ENCODE measurements at places on chromosomes 7 and 10. TPM values are rescaled to one million over a fixed set of nuclear protein-coding genes. Genes with fewer than 3 reads are reported as not detected.

GRCh38 chr7:40611095-40611871 is 476.5 kb downstream of the SUGCT start:
- DNase-seq, result no peak

Gene CCL24
- 0.88 TPM for total RNA-seq

DNA sequence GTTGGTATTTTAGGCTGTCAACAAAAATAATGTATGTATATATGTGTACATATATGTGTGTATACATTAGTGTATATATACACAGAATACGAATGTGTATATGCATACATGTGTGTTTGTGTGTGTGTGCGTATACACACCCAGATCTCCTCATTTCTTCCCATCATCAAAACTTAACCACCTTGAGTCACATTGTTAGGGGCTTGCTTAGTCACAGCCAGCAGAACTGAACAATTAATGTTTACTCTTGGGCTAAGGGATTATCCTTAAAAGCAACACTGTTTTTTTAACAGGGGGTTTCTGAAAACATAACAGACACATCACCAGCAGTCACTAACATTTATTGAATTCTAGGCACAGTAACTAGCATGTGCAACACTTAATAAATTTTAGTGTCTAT is 83.0 kb upstream of the ASAH2 start:
- DNase-seq, result no peak

DNA sequence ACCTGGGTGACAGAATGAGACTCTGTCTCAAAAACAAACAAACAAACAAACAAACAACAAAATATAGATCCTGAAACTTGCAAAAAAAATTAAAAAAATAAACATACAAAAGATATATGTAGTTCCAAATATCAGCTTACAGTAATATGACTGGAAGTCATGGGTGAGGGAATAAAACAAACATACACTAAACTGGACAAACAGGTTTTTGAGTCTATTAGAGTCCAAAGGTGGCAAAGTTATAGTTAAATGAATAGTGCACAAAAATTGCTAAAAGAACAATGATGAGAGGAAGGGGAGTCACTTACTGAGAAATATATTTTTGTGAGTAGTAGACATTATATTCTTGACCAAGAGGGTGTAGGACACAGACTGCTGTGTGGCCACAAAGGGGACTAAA is 16.7 kb upstream of the RSBN1L start:
- DNase-seq, result no peak

DNA sequence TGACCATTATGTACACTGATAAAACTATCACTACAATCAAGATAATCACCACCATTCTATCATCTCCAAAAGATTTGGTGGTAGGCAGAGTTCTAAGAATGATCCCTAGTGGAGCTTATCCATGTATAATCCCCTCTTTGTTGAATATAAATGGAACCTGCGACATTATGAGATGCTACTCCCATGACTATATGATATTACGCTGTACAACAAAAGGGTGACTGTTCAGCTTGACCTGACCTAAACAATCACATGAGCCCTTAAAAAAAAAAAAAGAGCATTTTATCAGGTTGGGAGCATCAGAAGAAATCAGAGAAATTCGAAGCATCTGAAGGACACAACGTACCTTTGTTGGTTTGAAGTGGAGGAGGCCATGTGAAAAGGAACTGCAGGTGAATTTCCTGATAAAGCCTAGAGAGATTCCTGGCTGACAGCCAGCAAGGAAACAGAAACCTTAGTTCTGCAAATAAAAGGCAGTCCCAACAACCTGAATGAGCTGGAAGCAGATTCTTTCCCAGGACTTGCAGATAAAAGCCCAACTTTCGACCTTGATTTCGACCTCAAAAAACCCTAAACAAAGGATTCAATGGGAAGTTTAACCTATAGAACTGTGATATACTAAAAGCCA is 270.7 kb downstream of the ADRA2A start:
- no peak for DNase-seq

Gene SORCS3
- not detected for total RNA-seq

DNA sequence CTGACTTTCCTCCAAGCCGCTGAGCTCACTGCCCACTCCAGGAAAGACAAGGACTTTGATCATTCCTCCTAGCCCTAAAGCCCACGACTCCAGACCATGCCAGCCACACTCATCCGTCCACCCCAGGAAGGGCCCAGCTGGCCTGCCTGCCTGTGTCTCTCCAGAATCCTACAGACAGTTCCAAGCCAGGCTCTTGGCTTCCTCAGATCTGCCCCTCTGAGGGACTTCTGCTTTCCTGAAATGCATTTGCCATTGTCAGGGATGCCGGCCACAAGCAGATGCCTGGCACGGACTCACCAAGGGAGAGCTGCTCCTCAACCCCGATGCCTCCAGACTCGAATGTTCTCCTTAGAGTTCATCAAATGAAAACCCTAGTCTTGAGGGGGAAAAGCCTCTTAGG is 155.8 kb downstream of the OAT start:
- DNase-seq, result no peak

GRCh38 chr7:23696916-23697441 is 13.0 kb upstream of the STK31 start:
- DNase-seq, result no peak

- DNase-seq, result no peak
Observed at GRCh38 chr7:133511252-133511651, 258.4 kb downstream of the EXOC4 start.

Gene FAM25C
- not detected for total RNA-seq

DNA sequence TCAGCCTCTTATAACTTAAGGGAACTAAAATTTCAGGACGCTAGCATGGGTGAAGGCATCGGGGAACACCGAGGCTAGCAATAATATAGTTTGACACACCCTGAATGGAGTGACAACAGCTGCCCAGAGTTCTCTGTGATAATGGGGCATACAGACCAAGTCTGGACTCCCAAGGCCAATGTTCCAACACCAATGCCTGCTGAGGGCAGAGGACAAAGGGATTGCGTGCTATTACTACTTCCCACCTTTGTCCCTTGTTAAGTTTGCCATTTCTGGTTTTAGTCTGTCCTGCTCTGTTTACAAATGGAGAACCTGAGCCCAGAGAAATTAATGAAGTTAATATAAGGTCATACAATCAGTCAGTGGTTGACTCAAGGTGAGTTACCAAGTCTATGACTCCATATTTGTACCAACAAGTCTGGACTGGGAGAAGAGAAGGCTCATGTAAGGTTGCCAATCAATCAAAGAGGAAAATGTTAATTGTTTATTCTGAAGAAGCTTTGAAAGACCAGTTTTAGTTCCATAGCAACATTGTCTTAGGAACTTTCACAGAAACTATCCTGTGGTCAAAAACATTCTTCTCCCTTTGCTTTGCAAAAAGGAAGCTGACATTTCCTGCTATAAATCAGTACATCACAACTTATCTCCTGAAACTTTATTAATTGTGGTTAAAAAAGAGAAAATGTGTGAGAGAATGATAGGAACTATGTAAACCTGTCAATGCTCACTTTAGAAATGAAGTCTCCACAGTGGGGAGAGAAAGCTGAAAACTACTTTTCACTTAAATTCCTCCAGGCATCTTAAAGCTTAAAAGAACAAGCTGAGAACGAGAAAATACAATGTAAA is 74.5 kb downstream of the CCDC6 start:
- DNase-seq, result no peak

Gene PITX3
- total RNA-seq, result not detected

Gene CALML5
- total RNA-seq, result not detected

Gene CEP55
- 0.08 TPM for total RNA-seq

Gene CNNM1
- 0.08 TPM for total RNA-seq

DNA sequence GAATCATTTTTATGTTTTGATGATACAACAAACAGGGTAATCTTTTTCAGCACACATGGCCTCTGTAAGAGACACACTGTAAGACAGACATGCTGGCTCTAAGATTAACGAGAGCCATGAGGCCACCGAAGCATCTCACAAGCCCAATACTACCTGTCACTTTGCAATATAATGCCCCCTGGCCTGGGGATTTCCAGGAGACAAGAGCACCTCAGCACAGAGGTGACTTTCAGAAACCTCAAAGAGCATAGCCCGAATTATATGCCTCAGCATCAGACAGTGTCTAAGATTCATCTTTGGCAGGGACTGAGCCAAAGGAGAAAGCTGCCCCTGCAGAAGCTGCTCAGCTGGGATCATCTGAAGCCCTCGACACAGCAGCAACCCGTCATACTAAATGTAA is 44.2 kb upstream of the TMEM213 start:
- DNase-seq, result no peak

DNA sequence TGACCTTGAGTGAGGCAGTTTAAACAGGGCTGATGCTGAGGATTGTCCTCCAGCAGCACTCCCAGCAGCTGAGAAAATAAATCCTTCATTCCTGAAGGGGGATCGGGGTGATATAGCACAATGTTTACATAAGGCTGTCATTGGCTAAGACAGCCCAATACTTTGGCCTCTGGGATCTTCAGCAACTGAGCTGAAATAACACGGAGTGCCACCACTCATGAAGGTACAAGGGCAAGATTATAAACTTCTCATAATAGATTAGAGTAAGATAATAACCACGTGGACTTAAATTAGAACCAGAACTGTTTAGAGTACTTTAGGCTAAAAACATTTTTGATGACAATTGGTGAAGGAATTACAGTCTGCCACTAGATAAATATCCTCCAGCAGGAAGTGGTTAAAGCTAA is 70.0 kb upstream of the PAPSS2 start:
- DNase-seq, result no peak

Gene RET
- total RNA-seq, result 1.1 TPM

GRCh38 chr7:5635006-5635405 is 146.5 kb downstream of the RNF216 start:
- no peak for DNase-seq

DNA sequence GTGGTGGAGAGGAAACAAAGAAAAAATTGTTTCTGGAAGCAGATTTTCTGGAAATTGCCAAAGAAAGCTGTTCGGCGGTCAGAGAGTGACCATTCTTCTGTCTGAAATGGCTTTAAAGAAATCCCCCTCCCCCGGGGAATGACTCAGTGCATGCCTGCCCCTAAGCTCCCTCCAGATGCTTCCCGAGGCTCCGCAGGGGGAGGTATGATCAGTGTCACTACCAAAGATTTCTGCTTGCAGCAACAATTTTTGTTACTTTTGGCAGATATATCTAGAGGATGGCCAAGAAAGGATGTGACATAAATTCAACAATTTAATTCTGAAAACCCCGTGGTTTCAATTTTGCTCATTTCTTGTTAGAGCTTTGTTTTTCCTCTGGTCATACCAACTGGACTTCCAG is 163.9 kb downstream of the JCAD start:
- DNase-seq, result no peak

- DNase-seq, result no peak
Observed at GRCh38 chr10:96878057-96878456, 46.0 kb downstream of the LCOR start.

Gene SPDYE16
- total RNA-seq, result 0.13 TPM

GRCh38 chr7:81140252-81140651 is 221.4 kb upstream of the SEMA3C start:
- DNase-seq, result no peak

DNA sequence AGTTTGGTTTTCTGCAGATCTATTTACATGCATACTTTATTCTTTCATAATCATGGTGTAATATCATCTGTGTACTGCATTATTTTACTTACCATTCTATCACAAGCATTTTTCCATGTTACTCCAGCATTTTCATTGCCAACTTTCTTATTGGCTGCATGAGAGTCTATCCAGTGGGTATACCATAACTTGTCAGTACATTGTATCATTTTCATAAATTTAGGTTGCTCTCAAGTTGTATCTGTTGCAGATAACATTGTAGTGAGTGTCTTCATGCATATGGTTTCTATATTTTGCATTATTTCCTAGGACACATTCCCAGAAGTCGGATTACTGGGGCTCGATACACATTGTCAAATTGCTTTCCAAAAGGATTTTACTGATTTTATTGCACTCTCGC is 87.2 kb upstream of the INSYN2A start:
- DNase-seq, result no peak

GRCh38 chr7:24042028-24042427 is 242.0 kb upstream of the NPY start:
- no peak for DNase-seq

Gene ZDHHC4
- 38.3 TPM for total RNA-seq

DNA sequence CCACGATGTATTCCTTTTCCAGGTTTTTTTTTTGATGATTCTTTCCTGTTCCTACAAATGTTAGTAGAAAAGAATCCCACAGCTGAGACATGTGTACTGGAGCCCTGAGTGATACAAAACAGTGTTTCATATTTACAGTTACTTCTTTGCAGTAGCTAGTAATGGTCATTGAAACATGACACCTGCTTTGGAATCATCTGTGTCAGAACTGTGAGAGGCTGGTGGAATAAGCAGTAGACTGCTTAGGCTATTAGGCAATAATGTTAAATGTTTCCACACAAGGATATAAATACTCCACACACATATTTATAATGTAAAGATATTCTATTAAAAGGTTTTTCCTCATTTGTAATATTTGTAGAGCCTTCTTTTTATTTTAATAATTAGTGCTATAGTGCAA is 394.0 kb downstream of the THSD7A start:
- DNase-seq, result no peak

Gene SLC16A9
- total RNA-seq, result 0.73 TPM

Gene RARRES2
- total RNA-seq, result 852 TPM

Gene TAS2R5
- 0.45 TPM for total RNA-seq

Gene GRID2IP
- not detected for total RNA-seq

DNA sequence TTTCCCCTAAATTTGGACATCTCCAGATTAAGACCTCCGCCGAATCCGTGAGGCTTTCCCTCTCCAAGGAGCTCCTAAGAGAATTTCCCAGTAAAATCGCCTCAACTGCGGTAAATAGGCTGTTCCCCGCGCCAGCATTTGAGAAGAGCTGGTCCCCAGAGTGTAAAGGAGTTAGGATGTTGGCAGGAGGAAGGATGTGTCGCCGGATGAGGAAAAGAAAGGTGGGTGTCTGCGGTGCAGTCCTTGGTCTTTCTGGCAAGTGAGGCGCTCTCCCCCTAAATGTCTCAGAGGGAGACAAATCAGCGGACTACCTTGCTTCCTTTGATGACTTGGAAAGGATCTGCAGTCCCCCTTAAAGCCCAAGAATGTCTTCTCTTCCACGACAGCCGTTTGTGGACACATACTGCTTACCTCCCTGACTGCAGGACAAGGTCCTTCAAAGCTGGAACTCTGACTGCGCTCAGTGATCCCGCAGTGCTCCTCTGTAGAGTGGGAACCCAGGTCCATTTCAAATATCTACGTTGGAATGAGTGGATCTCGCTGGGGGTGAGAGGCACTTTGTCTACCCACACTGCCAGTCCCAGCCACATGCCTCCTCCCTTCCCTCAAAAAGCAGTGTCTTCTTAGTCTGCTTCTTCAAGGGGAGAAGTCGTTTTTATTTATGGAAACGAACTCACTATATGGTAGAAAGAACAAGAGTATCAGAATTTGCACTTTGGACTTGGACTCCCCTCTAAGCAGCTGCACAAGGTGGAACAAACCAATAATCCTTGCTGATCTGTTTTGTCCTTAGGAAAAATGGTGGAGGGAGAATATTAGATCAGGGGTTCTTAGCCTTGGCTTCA is 1.1 kb upstream of the DLG5 start:
- DNase-seq, result no peak

GRCh38 chr7:32583791-32584190 is 88.5 kb downstream of the AVL9 start:
- no peak for DNase-seq

Gene SOSTDC1
- total RNA-seq, result not detected

Gene CRPPA
- 2.2 TPM for total RNA-seq

Measured in left lobe of liver (tissue), 2 donors.